Left hindlimb (tissue), 1 donor: ENCODE measurements at places on chromosomes 2 and 18.

GRCh38 chr2:68870215-68870614 is 982 bp downstream of the BMP10 start:
- DNase-seq = no peak

- no peak for DNase-seq
Observed at GRCh38 chr2:226716126-226716525, 83.5 kb downstream of the IRS1 start.

DNA sequence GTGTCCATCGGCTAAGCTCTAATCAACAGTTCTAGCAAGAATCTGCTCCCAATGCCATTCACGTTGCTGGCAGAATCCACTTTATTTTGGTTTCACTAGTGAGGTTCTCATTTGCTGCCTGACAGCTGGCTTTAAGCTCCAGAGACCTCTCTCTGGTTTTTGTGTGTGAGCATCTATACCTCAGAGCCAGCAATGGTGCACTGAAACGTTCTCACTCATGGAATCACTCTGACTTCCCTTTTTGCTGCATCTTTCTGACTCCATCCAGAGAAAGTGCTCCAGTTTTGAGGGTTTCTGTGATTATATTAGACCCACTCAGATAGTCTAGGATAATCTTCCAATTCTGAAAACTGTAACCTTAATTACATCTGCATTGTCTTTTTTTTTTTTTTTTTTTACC is 596.6 kb downstream of the RNF144A start:
- no peak for DNase-seq

GRCh38 chr18:13446610-13447461 is 228.3 kb downstream of the LDLRAD4 start:
- peak; percentile 64 for DNase-seq

DNA sequence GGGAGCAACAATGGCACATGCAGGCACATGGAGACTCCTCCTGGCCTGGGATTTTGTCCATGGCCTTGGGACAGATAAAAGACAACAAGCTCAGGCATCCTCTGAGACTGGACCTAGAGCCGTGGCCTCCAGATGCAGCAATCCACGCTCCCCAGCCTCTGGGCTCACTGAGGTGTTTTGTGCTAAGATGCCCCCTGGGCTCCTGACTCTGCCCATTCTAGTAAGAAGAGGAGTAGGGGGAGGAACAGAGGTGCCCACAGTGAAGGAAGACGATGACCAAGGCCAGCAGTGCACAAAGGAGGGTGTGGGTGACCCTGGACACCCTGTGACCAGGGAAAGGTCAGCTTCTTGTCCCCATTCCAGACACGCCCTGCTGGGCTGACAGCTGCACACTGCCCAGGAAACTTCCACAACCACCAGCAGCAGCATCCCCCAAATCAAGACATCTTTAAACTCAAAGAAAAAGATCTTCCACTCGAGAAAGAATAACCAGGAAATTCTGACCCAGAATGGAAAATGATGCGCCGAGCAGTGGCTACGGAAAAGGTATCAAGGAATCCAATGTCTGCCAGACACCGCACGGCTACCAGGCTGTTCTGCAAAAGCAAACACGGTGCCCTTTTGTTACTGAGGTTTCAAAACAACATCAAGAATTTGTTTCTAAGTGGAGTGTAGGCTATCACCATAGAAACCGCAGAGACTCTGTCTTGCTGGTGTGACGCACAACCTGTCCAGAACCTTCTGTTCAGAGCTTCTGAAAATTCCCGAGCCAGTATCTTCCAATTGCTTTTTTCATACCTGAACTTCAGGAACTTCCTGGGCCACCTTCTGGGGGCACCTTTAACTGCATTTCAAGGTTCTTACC is 65.5 kb downstream of the ZNF516 start:
- no peak for DNase-seq

DNA sequence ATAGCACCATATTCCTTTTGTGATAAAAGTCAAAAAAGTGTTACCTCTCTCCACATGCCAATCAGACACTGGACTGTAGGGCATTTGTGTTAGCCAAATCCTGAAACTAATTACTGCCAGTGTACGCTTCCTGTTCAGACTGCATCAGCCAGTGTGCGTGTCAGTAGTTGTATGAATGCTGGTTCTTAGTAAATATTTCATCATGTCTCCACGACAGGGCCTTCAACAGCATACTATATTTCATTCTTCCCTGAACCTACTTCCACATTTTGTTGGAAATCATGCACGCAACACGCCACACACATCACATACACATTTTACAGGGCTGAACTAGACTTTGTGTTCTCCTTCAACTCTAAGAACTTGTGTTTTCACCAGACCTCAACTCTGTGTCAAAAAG is 77.5 kb downstream of the EPB41L3 start:
- DNase-seq = no peak

DNA sequence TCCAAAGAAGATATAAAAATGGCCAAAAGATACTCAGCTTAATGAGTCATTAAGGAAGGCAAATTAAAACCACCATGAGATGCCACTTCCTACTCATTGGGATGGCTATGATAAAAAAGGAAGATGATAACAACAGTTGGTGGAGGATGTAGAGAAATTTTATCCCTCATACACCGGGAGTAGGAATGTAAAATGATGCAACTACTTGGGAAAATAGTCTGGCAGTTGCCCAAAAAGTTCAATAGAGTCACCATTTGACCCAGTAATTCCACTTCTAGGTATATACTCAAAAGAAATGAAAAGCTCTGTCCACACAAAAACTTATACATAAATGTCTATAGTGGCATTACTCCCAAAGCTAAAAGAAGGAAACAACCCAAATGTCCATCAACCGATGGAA is 10.1 kb upstream of the SULT1C2 start:
- no peak for DNase-seq

DNA sequence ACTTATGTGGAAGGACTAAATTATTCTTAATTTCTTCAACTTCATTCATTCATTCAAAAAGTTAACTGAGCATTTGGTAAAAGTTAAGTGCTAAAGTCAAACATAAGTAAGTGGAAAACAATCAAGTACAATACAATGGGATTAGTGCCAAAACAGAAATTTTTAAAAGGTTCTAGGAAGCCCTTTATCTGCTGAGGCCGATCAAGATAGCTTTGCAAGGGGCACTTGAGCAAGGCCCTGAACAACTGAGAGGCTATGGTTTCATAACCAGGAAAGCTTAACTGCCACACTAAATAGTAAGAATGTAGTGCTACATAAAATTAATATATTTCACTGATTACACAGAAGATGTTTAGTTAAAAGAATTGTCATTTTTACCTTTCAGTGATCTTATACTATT is 76.5 kb downstream of the NOL10 start:
- DNase-seq = no peak
